ENCODE measurements at places on chromosomes 1 and 21.

DNA sequence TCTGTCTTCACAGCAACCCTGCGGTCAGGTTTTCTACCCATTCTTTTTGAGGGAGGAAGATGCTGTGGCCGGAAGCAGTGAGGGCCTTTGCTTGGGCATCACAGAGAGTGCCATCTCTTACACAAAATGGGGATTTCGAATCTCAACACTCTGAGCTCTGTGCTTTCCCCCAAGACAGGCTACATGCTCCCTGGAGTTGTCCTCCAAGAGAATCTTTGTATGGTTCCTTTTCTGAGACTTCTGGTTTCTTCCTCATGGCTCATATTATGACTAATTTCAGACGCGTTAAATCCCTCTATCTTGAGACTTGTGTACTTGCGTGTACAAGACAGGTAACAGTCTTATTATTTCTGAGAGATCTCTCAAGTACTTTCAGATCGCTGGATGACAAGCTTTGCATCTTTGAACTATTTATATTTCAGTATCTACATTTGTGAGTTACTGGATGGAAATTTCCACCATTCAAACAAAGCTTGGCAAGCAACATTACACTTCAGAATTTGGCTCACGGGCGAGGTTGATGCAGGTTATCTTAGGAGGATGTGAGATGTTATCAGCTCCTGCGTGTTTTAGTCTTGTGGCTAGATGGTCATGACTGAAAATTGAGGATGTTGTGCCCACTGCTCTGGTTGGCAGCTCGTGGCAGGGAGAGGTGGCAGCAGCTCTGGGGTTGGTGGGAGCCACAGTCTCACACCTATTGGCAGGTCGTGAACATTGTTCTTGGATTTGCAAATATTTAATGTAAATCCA is 19.4 kb downstream of the ABCG1 start:
- peak overlapping the region; percentile 27 for H3K27ac ChIP-seq
- H3K27me3 ChIP-seq: no peaks in the 10 kb centered on the region
- H3K36me3 ChIP-seq: no peaks in the 10 kb centered on the region
- peak overlapping the region; percentile 18 for H3K4me3 ChIP-seq

DNA sequence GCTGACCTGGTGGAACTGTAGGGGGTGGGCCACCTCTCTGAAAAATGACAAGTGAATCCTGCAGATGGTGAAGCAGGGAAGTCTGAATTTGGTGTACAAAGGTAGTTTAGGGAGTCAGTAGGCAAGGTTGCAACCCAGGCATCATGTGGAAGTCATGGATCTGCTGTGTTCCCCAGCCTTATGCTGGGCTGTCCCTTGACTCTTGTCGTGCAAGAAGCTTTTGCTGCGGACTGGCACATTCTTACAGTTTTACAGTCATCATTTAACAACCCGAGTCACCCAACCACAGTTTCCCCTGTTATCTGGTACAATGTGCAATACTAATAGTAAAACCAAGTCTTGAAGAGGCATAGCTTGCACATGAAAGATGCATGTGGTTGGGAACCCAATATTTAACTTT is 13.2 kb downstream of the RHOU start:
- no peak overlapping the region for H3K4me3 ChIP-seq
- peaks cover 2% of the 10 kb centered on the region for H3K4me1 ChIP-seq
- peaks cover 24% of the 10 kb centered on the region for H3K36me3 ChIP-seq
- DNase-seq: no peak
- H3K27me3 ChIP-seq: no peaks in the 10 kb centered on the region

DNA sequence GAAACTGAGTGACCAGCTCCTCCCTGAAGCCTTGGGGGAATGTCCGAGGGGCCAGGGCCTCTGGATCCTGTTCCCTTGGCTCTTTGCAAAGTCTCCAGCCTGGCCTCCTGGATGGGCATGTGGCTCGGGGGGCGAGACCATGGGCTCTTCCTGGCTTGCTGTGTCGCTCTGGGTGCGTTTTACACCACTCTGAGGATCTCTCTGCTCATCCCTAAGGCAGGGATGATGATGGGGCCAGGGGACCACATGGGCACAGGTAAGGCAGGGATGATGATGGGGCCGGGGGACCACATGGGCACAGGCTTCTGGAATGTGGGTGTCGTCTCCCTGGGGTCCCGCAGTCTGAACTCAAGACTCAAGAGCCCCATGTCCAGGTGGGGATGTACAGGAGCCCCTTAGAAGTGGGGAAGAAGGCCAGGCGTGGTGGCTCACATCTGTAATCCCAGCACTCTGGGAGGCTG is 17.7 kb downstream of the TP73 start:
- no peak overlapping the region for H3K4me3 ChIP-seq
- no peak for DNase-seq
- H3K27ac ChIP-seq: no peak overlapping the region

- H3K4me3 ChIP-seq: no peak overlapping the region
- H3K36me3 ChIP-seq: no peaks in the 10 kb centered on the region
- no peaks in the 10 kb centered on the region for H3K27me3 ChIP-seq
- no peaks in the 10 kb centered on the region for H3K4me1 ChIP-seq
- DNase-seq: no peak
Measured at GRCh38 chr1:57088653-57089052, 122.8 kb upstream of the C8B start.

DNA sequence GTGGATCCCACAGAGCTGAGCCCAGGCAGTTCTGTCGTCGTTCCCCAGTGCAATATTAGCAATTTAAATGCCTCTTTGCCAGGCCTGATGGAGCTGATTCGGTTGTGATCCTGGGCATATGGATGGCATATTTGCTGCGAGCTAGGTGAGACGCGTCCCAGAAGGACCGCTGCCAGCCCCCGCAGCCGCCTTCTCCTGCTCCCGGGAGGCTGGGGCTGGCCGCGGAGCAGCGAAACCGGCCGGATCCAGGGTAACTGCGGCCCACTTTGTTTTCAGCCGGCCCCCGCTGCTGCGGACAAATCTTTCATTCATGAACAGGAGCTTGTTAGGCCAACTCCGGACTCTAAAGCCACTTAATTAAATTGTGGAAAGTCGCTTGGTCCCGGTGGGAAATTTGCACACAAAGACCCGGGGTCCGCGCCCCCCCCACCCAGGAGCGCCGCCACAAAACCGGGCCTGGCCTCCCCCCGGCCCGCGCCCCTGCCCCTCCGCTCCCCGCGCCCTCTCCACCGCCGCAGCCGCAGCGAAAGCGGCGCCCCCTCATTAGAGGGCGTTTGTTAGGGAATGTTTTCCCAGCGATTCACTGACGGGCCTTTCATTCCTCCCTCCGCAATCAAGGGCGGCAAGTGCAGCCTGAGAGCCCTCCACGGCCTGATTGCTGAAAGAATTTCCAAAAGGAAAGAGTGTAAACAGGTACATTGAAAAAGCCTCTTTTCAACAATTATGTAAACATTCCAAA is 383.3 kb downstream of the RRAGC start:
- no peak overlapping the region for H3K27ac ChIP-seq
- H3K4me3 ChIP-seq: no peak overlapping the region
- DNase-seq: no peak
- H3K36me3 ChIP-seq: no peaks in the 10 kb centered on the region
